ENCODE measurements at places on chromosomes 7 and 10. TPM values are rescaled to one million over a fixed set of nuclear protein-coding genes. Genes with fewer than 3 reads are reported as not detected.

DNA sequence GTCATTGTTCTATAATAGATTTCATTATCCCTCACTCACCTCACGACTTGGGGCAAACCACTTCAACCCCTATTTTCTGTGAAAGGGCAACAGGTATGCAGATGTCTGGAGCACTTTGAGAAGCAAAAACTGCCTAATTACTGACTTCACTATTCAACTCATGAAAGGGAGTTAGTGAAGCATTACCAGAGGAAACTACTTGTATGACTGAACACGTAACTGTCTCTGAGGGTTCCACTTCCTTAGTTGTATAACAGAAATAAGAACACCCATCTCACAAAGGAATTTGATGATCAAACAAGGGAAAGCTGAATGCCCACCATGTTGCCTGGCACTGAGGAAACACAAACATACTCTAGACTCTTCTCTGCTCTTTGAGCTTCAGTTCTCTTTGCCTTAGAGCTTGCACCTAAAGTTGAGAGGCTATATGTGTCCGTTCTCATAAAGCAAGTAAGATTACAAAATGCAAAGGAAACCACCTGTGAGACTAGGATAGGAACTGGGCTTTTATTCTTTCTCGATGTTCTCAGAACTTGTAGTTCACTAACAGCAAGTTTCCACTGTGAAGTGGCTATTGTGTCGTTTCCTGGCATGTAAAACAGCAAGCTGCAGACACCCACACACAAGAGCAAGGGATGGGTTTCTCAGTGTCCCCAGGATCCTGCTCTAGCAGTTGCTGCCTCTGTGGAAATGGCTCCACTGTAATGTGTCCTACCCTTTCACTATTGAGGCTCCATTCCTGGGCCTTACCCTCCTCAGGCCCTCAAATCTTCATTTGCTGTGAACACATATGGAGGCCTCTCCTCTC is 2.6 kb downstream of the TMEM243 start:
- DNase-seq: no peak

- no peak for DNase-seq
Observed at GRCh38 chr7:2974093-2974819, 69.4 kb downstream of the CARD11 start.

Gene JAKMIP3
- polyA plus RNA-seq: 0.43 TPM

Gene MORN4
- polyA plus RNA-seq: 14.7 TPM

- no peak for DNase-seq
Observed at GRCh38 chr7:157009170-157009777, 1.2 kb downstream of the MNX1 start.

GRCh38 chr10:31490858-31491504 is 172.0 kb downstream of the ZEB1 start:
- DNase-seq: peak; percentile 5

- no peak for DNase-seq
Observed at GRCh38 chr10:46216836-46217751, 69.7 kb upstream of the ANTXRL start.

Gene IDI2
- not detected for polyA plus RNA-seq

GRCh38 chr10:69224862-69225657 is 4.9 kb downstream of the HKDC1 start:
- no peak for DNase-seq

- DNase-seq: no peak
Observed at GRCh38 chr7:46071076-46071475, 150.0 kb upstream of the IGFBP3 start.

DNA sequence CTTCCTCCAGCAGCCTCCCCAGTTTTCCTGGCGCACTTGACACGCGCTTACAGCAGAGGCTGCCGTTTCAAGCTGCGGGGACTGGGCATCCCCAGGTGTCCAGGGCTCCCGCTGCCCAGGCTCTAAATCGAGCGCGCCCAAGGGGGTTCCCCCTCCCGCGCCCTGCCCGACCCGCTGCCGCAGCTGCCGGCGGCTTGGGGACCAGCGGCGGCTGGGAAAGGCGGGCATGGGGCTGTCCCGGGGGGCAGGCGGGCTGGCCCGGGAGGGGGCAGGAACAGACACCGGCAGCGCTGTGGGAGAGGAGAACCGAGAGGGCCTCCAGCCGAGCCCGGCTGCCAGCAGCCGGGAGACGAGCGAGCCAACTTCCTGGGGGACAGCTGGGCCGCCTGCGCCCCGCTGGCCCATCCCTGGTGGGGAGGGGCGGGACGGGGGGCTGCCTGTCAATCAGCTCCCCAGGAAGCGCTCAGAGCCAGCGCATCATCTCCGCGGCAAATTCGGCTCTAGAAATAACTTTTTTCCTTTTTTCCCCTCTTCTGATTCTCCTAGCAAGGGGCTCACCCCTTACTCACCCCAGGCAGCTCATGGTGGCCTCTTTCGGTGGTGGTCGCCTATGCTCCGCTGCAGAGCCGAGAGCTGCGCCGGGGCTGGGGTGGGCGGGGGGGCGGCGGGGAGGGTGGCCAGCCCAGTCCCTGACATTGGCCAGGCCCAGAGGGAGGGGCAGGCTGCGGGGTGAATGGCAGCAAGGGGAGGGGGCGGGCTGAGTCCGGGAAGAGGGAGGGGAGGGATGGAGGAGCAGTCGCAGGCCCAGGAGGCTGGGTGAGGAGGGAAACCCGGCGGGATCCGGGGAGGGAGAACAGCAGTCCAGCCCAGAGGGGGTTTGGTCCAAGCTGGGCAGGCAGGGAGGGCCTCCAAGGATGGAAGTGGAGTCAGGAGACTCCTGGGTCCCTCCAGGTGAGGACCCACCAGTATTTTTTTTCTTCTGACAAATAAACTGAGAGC is 14.7 kb downstream of the GRID2IP start:
- no peak for DNase-seq

DNA sequence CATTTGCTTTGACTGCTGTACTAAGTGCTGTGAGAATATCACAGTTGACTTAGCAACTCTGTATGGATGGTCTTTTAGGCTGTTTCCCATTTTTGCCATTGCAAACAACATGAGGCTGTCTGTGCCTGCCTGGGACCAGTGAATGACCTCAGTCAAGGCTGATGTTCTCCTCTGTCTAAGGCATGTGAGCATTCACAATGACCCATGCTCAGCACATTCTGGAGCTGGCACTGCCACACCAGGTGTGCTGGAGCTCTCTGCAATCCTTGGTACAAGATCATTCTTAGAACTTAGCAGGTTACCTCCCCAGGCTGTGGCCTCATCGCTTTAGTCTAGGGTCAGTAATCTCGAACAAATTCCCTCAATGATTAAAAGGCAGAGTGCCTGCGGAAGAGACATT is 61.9 kb downstream of the SH3PXD2A start:
- DNase-seq: no peak

DNA sequence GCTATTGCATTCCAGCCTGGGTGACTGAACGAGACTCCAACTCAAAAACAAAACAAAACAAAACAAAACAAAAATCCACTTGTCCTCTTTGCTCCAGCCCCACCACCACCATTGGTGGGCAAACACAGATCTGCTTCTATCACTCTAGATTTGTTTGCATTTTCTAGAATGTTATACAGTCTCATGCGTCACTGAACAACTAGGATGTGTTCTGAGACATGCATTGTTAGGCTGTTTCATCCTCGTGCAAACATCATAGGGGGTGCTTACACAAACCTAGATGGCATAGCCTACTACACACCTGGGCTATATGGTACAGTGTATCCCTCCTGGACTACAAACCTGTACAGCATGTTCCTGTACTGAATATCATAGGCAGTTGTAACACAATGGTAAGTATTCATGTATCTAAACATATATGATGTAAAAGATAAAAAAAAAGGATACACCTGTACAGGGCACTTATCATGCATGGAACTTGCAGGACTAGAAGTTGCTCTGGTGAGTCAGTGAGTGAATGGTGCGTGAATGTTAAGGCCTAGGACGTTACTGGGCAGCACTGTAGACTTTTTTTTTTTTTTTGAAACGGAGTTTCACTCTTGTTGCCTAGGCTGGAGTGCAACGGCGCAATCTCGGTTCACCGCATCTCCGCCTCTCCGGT is 45.3 kb downstream of the BTBD16 start:
- DNase-seq: no peak

DNA sequence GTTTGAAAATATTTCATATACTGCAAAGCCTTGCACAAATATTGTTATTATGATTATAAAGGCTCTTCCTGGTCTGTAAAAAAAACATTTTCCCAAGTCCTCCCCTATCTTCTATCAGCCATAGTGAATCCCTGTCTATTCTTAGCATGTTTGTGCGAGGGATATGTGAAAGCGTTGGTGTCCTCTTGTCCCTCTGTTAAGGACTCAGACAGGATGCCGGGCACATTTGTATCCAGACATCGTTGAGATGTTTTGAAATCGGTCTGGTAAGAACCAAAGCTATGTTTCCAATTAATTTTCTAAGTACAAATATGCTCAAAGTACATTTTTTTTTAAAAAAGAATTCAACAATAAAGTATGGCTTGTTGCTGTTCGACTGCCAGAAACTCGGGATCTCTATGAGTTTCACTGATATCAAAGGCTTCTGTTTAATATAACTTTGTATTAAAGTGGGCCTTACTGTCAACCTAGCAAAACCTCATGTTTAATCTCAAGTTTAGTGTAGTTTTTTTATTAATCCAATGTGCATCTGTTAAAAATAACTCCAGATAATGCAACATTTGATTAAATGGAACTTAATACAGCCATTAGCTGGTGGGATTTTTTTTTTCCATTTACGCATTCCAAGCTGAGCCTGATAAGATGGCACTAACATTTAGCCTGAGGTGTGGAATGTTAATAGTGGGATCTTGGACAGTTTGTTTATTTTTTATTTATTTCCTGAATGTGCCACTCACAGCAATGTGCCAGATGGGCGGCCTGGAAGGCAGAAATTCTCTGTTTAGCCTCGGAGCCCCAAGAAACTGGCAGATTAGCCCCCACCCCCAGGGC is 754.3 kb downstream of the LRMDA start:
- DNase-seq: no peak

- no peak for DNase-seq
Observed at GRCh38 chr10:124612611-124613498, 131.3 kb downstream of the FAM53B start.

Gene NPY4R
- 0.81 TPM for polyA plus RNA-seq

DNA sequence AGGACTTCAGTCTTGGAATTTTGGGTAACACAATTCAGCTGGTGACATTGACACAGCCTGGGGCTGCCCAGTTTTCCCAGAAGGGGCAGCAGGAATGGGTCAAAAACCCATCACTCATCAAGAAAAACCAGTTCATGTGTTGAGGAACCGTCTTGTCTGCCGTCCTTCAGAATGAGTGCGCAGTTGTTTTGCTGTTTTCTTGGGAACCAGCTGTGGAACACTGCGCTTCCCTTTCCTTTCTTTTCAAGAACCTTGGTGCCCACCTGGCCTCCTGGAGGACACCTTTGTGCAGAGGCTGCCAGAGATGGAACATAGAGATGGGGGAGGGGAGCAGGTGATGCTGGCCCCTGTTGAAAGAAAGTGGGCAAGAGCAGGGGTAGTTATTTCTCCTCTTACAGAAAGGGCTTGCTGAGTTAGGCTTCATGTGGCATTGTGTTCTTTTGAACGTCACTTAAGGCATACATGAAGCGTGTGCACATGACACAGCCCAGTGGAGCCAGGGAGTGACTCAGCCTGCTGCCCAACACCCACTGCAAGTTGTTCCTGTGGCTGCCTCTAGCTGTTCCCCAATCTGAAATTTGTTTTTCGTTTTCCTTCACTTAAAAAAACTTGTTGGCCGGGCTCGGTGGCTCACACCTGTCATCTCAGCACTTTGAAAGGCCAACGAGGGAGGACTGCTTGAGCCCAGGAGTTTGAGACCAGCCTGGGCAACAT is 87.4 kb upstream of the TNS3 start:
- no peak for DNase-seq

DNA sequence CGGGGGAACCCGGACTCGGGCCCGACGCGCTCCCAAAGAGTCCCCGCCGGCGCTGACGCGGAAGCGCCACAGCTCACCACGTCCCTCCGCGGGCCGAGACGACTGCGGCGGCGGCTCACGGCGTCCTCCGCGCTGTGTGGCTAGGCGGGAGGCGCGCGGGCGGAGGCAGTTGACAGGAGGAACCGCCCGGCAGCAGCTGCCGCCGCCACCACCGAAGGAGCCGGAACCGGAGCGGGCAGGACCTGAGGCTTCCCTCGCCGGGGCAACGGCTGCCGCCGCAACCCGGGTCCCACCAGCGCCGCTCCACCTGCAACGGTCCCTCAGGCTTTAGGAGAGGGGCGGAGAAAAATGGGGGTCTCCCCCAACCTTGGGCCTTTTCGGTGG is 334 bp downstream of the ZNF800 start:
- peak; percentile 36 for DNase-seq

GRCh38 chr7:131249003-131249402 is 78.7 kb upstream of the MKLN1 start:
- DNase-seq: no peak

DNA sequence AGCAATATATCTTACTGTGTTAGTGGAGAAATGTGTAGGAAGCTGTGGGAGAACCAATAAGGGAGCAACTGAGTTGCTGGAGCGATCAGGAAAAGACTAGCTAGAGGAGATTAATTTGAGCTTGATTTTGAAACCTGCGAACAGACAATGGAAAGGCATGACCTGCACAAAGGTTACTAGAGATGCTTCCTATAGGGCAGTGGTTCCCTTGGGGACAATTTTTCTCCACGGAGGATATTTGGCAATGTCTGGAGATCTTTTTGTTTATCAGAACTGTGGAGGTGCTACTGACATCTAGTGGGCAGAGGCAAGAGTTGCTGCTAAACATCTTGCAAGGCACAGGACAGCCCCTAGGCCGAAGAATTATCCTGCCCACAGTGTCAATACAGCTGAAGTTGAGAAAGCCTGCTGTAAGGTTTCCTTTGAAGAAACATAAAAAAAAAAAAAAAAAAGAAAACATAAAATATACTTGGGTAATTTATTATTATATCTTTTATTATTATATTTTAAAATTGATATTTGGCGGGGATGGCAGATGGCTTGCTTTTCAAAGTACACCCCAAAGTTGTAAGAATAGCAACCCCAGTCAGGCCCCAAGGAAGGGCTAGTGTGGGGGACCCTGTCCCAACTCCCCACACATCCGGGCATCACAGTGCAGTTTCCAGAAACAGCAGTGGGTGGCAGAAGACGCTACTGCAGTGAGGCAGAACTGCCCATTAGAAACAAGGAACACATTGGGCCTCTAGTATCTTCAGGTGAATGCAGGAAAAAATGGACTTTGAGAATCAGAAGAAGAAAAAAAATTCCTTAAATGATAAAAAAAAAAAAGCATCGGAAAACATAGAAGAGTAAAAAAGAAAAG is 481.6 kb downstream of the SH2D4B start:
- peak; percentile 30 for DNase-seq

DNA sequence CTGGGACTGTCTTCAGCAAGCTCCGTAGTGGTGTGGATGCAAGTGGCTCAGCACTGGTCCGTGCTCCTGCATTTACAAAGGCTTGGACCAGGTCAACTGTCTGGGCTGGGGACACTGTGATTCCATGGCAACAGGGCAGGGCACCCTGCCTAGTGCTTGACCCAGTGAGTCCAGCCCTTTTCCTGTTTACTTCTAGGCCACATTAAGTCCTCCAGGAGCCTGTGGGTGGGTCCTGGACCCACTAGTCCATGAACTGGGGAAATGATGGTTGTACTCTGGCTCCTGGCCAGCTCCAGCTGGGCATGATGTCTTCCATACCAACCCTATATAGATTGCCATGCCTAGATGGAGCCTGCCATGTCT is 152.0 kb downstream of the RPS24 start:
- no peak for DNase-seq

Gene SEMA4G
- 36.4 TPM for polyA plus RNA-seq

GRCh38 chr7:46970476-46970875 is 611.4 kb downstream of the TNS3 start:
- no peak for DNase-seq

- DNase-seq: peak; percentile 42
Observed at GRCh38 chr7:16753932-16754855, 639 bp downstream of the TSPAN13 start.
